NCI-H460 (cell line): ENCODE measurements at places on chromosomes 11 and 22. TPM values are rescaled to one million over a fixed set of nuclear protein-coding genes. Genes with fewer than 3 reads are reported as not detected.

The P2RX6 gene
- 5.2 and 6.9 TPM in 2 replicates for total RNA-seq

The OR8D4 gene
- not detected in 2 replicates for total RNA-seq

The DDI1 gene
- total RNA-seq: not detected in 2 replicates

The MB gene
- total RNA-seq: 0.10 TPM in 1 of 2 replicates, not detected in the other

The NRXN2 gene
- total RNA-seq: 0.05 TPM in 1 of 2 replicates, not detected in the other
